ENCODE measurements at places on chromosomes 7 and 10. TPM values are rescaled to one million over a fixed set of nuclear protein-coding genes. Genes with fewer than 3 reads are reported as not detected.

Gene CRHR2
- total RNA-seq = not detected

Gene STEAP4
- total RNA-seq = 9.1 TPM

DNA sequence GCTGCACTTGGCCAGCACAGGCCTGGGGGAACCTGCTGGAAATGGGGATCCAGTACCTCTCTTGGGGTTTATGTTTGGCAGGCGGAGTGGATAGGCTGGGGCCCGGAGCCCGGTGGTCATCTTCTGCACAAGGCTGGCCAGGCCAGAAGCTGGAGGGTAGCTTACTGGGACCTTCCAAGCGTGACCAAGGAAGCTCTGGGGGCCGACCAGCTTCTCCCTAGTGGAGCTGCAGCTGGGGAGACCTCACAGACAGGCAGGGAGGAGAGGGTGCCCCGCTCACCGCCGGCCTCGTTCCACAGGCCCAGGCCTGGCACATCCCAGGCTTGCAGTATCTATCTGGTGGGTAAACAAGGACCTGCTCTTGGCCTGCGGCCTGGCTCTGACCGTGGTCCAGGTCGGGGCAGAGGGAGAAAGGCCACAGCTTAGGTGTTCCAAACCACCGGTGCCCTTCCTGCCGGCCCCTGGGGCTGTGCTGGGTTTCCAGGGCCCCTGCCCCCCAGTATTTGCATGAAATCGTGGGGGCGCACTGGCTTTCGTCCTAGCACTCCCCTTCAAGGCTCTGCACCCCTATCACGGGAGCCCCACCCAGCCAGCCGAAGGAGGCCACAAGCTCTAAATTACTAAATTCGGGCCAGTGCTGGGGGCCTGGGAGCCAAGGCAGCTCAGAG, 1.5 kb upstream of the ELFN1 start:
- peak; percentile 21 for DNase-seq

GRCh38 chr10:103476046-103476768, 2.8 kb downstream of the CALHM3 start:
- no peak for DNase-seq

DNA sequence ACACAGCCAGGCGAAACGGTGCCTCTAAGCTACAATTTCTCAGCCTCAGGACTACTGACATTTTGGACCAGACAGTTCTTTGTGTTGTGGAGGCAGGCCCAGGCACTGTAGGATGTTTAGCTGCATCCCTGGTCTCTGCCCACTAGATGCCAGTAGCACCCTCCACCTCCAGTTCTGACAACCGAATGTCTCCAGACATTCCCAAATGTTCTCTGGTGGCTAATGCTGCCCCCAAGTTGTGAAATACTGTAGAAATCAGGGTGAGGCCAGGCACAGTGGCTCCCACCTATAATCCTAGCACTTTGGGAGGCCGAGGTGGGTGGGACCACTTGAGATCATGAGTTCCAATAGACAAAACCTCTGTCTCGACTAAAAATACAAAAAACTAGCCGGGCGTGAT, 18.2 kb downstream of the HNRNPF start:
- peak; percentile 21 for DNase-seq

- no peak for DNase-seq
Observed at GRCh38 chr10:126405239-126405775, 17.0 kb upstream of the ADAM12 start.

DNA sequence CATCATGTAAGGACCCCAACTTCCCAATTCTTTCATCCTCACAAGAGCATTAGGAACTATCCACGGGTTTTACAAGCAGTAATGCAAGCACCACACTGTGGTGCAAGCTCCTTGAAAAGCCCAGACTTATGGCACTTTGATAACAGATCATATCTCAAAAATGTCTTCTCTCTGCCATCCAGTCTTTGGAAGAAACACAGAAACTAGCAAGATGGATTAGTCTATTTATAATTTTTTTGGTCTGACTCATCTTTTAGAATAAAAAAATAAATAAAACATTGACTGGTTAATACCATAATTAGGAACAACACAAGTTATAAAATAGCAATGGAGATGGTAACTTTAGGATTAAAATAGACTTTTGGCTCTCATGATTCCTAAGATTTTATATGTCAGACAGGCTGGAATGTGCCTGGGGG, 49.0 kb upstream of the CALD1 start:
- DNase-seq = no peak

DNA sequence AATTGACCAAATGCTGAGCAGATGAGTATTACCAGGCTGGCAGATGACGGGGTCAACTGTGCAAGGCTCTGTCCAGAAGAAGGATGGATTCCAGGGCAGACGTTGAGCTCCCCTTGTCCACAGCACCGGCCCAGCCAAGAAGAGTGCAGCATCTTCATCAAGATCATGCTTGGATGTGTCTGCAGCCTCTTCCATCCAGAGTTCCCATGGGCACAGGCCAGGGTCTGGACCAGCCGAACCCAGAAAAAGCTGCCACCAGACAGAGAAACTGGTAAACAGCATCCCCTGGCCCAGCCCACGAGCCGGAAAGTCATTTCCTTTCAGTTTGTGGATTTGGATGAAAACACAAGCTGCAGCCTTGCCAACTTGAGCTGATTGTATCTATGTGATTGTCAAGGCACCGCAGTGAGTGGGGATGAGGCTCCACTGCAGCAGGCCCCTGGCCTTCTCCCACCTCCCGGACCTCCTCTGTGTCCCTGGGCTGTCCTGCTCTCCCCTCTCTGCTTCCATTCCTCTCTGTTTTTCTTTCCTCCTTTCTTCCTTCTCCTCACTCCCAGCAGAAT, 321.8 kb downstream of the TCERG1L start:
- no peak for DNase-seq

DNA sequence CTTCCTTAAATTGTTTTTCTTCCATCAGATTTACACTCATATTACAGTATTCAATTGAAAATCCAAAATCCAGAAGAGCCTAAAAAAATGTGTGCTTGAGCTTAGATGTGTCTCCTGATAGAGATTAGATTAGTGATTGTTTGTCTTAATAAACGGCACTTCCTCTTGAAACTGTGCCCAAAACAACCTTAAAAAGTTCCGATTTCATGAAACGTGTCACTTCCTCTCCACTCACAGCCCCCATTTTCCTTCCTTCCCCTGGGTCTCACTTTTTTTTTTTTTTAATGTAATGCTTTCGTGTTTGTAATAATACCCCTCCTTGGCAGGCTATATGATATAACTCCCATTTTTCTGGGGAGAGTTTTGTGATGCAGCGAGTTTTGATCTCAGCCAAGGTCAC, 114.8 kb upstream of the ADO start:
- no peak for DNase-seq

- no peak for DNase-seq
Observed at GRCh38 chr10:6988654-6989053, 408.6 kb upstream of the PRKCQ start.

- peak; percentile 45 for DNase-seq
Observed at GRCh38 chr7:84022684-84023308, 171.8 kb downstream of the SEMA3A start.

GRCh38 chr7:91093181-91093580, 171.1 kb upstream of the FZD1 start:
- DNase-seq = no peak

DNA sequence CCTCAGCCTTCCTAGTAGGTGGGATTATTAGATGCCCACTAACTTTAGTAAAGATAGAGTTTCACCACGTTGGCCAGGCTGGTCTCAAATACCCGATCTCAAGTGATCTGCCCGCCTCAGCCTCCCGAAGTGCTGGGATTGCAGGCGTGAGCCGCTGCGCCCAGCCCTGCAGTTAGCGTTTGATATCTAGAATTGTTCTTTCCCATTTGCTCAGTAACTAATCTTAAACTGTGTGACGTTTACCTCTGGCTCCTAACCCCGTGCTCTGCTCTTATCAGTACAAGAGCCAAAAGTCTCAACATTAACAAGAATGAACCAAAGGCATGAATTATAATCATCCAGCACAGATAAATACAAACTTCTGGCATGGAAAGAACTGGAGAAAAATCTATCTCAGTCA, 47.4 kb downstream of the IGF2BP3 start:
- no peak for DNase-seq

Data from mucosa of descending colon (tissue), 3 donors.